Placental pericyte (primary cell): ENCODE measurements at places on chromosomes 3 and 15. TPM values are rescaled to one million over a fixed set of nuclear protein-coding genes. Genes with fewer than 3 reads are reported as not detected.

CCR5 gene
- not detected in 2 replicates for total RNA-seq

NOP10 gene
- 249 and 266 TPM in 2 replicates for total RNA-seq

UBA3 gene
- total RNA-seq = 40.3 and 69.6 TPM in 2 replicates

GCNT3 gene
- total RNA-seq = under 0.01 TPM in 1 of 2 replicates, not detected in the other

POLQ gene
- total RNA-seq = 0.66 and 15.2 TPM in 2 replicates

TMEM158 gene
- total RNA-seq = 70.0 and 453 TPM in 2 replicates

MYZAP gene
- total RNA-seq = 1.1 and 1.3 TPM in 2 replicates

STRIT1 gene
- total RNA-seq = not detected in 2 replicates

BLM gene
- 0.44 and 17.0 TPM in 2 replicates for total RNA-seq

MITF gene
- 6.3 and 6.6 TPM in 2 replicates for total RNA-seq

C2CD4A gene
- total RNA-seq = not detected in 2 replicates

CALML4 gene
- total RNA-seq = 0.88 and 1.7 TPM in 2 replicates

STRC gene
- under 0.01 TPM in 1 of 2 replicates, not detected in the other for total RNA-seq

SYNPR gene
- total RNA-seq = not detected in 2 replicates

PRSS50 gene
- total RNA-seq = not detected in 2 replicates

TMEM266 gene
- total RNA-seq = not detected in 2 replicates

GPR149 gene
- not detected in 2 replicates for total RNA-seq

LRRC31 gene
- total RNA-seq = not detected in 2 replicates

GOLGA6A gene
- not detected in 2 replicates for total RNA-seq

DCBLD2 gene
- 132 and 703 TPM in 2 replicates for total RNA-seq

ARMC8 gene
- 49.5 and 59.0 TPM in 2 replicates for total RNA-seq

CFAP91 gene
- under 0.01 TPM in 1 of 2 replicates, not detected in the other for total RNA-seq

PLSCR5 gene
- not detected in 2 replicates for total RNA-seq

OR5K2 gene
- not detected in 2 replicates for total RNA-seq

TMEM212 gene
- not detected in 2 replicates for total RNA-seq

RNF111 gene
- 22.3 and 28.1 TPM in 2 replicates for total RNA-seq

ACAA1 gene
- total RNA-seq = 19.0 and 20.6 TPM in 2 replicates

CD86 gene
- not detected in 2 replicates for total RNA-seq

FNDC3B gene
- total RNA-seq = 280 and 435 TPM in 2 replicates

CELF6 gene
- total RNA-seq = under 0.01 and 0.22 TPM in 2 replicates

ATP2B2 gene
- total RNA-seq = not detected in 2 replicates

CADPS gene
- 6.3 and 17.3 TPM in 2 replicates for total RNA-seq

GOLGA8M gene
- under 0.01 TPM in 1 of 2 replicates, not detected in the other for total RNA-seq

CHRNA3 gene
- total RNA-seq = under 0.01 TPM in 1 of 2 replicates, not detected in the other

ZNF80 gene
- not detected in 2 replicates for total RNA-seq
